ENCODE measurements at places on chromosomes 5 and 9.
A peak's percentile ranks its signal among the peaks of the same experiment; 100 is the strongest.

DNA sequence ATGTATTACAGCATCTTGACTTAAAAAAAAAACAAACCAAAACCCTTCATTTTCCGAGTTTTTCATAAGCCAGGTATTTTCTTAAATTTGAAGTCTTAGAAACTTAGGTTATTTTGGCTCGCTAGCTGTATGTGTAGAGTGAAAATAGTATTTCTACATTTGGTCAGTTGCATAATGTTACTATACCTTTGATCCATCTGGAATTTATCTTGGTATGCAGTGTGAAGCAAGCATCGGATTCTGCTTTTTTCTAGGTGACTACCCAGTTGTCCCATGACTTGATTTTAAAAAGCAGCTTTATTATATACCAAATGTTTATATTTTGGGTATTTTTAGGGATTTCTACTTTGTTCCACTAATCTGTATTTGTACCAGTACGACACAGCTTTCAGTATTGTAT lies 27.7 kb downstream of the UBAP1 start:
- no peak for DNase-seq

DNA sequence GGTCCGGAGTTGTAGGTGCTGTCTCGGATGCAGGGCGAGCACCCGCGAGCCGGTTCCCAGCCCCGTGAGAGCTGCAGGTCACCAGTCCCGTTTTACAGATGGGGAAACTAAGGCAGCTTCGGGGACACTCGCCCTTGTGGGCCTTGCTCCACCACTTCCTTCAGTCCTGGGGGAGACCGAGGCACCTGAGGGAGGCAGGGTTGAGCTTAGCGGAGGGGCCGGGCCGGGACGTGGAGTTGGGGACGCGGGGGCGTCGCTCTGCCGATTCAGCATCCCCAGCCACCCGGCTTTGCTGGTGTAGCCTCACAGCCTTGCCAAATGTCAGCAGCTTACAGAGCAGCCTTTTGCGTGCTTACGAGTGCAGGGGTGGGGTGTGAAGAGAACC lies 530 bp downstream of the BBLN start:
- no peak for DNase-seq

GRCh38 chr9:127781806-127782205 lies 3.3 kb upstream of the SH2D3C start:
- DNase-seq = no peak

DNA sequence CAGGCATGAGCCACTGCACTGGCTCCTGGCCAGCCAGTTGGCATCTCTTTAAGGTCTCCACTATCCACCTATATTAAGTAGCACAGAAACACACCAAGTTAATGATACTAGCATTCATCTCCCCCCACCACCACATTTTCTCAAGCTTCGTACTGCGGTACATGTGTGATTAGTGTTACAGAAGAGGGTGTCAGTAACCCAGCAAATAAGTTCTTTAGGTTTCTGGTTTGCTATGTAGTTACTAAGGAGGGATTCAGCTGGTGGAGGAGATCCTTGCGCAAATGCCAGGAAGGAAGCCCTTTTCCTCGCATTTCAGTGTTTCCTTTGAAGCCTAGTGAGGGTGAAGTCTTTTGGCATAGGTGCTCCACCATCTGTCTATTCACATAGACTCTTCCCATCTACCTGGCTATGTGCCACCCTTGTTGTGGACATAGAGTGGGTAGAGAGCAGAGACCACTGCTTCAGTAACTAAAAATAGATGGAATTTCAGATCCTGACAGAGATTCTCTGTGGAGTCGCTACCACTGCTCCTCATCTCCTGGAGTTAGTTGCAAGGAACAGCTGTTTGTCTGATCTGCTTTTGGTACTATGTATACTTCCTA lies 16.7 kb downstream of the UBE2D2 start:
- DNase-seq = no peak

- no peak for DNase-seq
Observed at GRCh38 chr5:83740741-83741140, 20.1 kb upstream of the HAPLN1 start.

- peak; percentile 50 for DNase-seq
Observed at GRCh38 chr5:159241946-159242552, 21.0 kb upstream of the UBLCP1 start.

- DNase-seq = peak; percentile 49
Observed at GRCh38 chr9:72788966-72789735, 163.7 kb downstream of the ALDH1A1 start.

GRCh38 chr5:90014420-90014819 lies 395.1 kb downstream of the CETN3 start:
- DNase-seq = no peak

GRCh38 chr5:53087171-53087570 lies 22.4 kb downstream of the MOCS2 start:
- no peak for DNase-seq

- no peak for DNase-seq
Observed at GRCh38 chr9:38621434-38622287, 1.3 kb upstream of the ANKRD18A start.

GRCh38 chr5:165723931-165724330 lies 2218.5 kb downstream of the MAT2B start:
- no peak for DNase-seq

DNA sequence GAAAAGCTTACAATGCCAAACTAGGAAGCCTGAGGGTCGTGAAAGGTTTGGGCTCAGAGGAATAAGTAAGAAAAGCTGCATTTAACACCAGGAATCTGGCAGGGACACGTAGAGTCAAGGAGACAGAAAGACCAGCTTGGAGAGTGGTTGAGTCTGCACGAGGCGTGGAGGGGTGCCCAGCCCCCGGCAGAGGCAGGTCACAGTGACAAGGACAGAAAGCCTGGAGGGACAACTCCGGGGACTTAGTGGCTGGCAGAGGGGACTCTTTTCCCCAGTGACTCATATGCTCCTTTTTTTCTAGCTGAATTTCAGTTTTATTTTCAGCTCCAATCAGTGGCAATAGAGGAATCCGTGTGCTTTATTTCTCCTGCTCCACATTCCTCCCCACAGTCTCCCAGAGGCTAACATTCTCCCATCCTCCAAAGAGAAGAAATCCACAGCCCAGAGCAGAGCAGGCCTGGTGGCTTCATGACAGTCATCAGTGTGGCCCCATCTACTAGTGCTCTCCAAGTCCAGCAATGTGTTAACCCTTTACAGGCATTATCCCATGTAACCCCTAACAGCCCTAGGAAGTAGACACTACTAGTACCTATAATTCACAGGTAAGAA lies 80.7 kb downstream of the KCNIP1 start:
- no peak for DNase-seq

- DNase-seq = no peak
Observed at GRCh38 chr5:23740029-23740428, 232.6 kb downstream of the PRDM9 start.
